ENCODE measurements at places on chromosomes 12 and 14.

GRCh38 chr14:23408307-23408630 is 196 bp upstream of the MYH6 start:
- DNase-seq: no peak

GRCh38 chr14:59187802-59188460 is 536 bp upstream of the DAAM1 start:
- DNase-seq: no peak

- no peak for DNase-seq
Observed at GRCh38 chr14:34208532-34208931, 253.5 kb downstream of the SPTSSA start.

GRCh38 chr12:52063981-52064649 is 5.7 kb upstream of the ATG101 start:
- no peak for DNase-seq

GRCh38 chr12:81465876-81466275 is 293.3 kb downstream of the PPFIA2 start:
- no peak for DNase-seq

DNA sequence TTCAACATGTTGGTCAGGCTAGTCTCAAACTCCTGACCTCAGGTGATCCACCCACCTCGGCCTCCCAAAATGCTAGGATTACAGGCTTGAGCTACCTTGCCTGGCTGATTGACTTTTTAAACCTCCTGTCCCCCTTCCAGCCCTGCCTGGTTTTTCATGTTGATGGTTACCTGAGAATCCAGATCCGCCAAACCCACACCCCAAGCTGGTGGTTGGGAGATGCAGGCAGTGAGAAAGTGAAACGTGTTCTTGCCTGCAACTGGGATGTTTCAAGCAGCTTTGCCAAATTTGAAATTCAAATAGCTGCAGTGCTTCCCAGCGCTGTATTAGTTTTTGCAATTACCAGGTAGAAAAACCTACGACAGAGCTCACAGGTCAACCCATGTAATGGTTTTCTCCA is 238.3 kb upstream of the PWP1 start:
- no peak for DNase-seq

- DNase-seq: no peak
Observed at GRCh38 chr12:81759190-81760051, at the start of gene PPFIA2. TSS of gene PPFIA2 (minus strand) at chr12:81759350.

DNA sequence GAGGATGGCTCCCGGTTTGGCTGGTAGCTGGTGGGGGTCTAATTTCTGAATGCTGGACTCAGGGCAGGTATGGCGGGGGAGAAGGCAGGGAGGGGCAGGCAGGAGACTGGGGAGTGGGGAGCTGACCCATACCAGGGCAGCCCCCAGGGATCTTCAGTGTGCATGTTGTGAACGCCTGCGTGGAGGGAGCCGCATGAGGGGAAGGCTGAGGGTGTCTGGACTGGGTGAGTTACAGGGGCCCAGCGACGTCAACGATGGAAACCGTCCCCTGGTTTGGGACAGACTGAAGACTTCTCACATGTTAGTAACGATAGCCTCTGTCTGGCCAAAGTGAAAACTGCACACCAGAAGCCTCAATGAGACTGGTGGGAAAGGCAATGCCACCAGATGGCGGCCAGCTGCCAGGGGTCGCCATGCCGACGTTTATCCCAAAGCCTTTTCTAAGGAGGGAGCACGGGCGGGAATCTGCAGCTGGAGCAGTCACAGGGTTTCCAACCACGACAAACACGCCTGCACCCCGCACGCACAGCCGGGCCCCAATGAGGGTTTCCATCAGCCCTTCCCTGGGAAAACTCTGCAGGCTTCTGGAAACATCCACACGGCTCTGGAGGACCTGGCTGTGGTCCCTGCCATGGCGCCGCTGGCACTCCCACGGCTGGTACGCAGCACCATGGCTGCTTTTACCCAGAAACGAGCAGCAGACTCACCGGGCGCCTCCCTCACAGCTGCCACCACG is 14.0 kb downstream of the PGAM5 start:
- DNase-seq: no peak

DNA sequence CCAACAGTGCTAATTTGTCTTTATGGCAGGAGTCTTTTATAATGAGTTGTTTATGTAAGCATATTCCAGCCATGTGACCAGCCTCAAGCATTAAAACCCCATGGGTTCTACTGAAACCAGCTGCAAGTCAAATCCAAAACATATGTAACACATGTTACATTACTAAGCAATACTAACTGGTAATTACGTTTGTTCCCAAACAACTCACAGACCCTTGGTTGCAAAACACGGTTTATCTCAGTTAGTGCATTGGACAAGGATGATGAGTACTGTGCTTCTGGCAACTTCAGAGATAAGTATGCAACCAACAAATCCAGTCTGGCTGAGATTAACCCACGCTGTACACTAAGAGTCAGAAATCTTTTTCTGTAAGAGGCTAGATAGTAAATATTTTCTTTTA is 110.1 kb upstream of the FAR2 start:
- DNase-seq: no peak

GRCh38 chr12:123264642-123265041 is 7.0 kb downstream of the CDK2AP1 start:
- DNase-seq: no peak

DNA sequence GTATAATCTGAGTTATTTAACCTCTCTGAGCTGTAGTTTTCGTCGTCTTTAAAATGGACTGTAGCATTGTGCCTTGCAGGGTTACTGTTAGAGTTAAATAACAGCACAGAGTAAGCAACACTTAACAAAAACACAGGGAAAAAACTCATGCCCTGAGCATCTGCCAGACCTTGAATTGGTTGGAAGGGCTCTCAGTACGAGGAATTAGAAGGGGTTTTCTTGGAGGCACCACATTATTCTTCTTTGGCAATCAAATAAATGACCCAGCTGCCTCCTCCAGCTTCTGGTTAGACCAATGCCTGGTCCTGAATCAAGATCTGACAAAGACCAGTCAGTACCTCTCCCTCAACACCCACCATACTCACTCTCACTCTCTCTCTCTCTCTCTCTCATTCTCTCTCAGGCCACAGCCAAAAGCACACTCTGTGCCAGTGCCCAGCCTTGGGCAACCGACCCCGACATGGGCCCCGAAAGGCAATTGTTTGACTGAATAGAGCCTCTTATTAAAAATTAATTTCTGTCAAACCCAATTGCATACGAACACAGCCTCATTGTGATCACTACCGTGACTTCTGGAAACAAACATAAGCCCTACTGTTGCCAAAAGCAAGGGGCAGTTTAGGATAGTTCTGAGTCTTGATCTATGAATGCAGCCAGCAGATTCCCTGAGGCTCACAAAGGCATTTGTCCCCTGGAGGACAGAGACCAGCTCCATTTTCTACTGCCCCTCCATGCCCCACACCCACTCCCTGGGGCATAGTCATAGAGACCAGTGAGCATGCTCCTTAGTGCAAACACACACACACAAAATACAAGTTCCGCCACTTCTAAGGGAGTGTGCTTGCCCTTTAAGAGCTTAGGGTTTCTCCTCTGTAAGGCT is 23.9 kb downstream of the DUSP6 start:
- DNase-seq: no peak

- no peak for DNase-seq
Observed at GRCh38 chr12:31985832-31986231, 26.6 kb downstream of the RESF1 start.

GRCh38 chr14:91229743-91230200 is 14.7 kb downstream of the GPR68 start:
- DNase-seq: peak; percentile 72
